ENCODE measurements at places on chromosomes 12 and 14. TPM values are rescaled to one million over a fixed set of nuclear protein-coding genes. Genes with fewer than 3 reads are reported as not detected.

DNA sequence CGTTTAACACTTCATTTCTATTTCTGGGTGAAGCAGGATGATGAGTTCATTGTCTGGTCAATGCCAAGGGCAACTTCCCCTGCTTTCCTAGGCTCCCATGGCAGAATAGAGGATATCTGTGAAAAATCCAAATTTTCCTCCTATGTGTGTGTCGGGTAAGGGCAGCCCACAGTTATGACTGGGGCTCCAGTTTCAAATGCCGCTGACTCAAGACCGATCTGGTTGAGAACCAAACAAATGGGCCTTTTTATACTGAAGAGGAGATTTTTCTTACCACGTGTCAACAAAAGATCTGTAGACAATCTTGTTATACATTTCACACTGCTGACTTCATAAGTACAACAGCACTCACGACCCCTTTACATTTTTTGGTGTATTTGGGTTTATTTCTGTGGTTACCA is 120.8 kb downstream of the CHST11 start:
- no peaks in the 10 kb centered on the region for H3K27me3 ChIP-seq
- DNase-seq, result peak; percentile 88
- H3K4me1 ChIP-seq, result peaks cover 36% of the 10 kb centered on the region
- H3K27ac ChIP-seq, result peak overlapping the region; percentile 76

DNA sequence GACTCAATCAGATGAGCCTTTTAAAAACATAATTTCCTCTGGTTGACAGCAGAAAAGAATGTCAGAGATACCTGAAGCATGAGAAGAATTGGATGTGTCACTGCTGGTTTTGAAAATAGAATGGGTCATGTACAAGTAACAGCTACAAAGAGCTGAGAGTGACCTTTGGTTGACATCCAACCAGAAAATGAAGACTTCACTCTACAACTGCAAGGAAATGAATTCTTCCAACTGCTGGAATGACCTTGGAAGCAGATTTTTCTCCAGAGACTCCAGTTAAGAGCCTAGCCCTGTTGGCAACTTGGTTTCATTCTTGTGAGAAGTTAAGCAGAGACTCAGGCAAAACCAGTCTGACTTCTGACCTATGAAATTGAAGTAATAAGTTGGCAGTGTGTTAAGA is 505.9 kb downstream of the SLC16A7 start:
- peaks cover 19% of the 10 kb centered on the region for H3K4me1 ChIP-seq
- H3K27ac ChIP-seq, result 0 out of 2 replicates have a peak overlapping the region, but pooled peaks have one; percentile 15
- H3K4me3 ChIP-seq, result no peak overlapping the region
- DNase-seq, result peak; percentile 56
- no peaks in the 10 kb centered on the region for H3K36me3 ChIP-seq

- H3K4me1 ChIP-seq, result no peaks in the 10 kb centered on the region
- H3K4me3 ChIP-seq, result no peak overlapping the region
- no peaks in the 10 kb centered on the region for H3K36me3 ChIP-seq
- no peak overlapping the region for H3K27ac ChIP-seq
These were observed 346.8 kb downstream of the ATP23 start for GRCh38 chr12:58288190-58288589.

DNA sequence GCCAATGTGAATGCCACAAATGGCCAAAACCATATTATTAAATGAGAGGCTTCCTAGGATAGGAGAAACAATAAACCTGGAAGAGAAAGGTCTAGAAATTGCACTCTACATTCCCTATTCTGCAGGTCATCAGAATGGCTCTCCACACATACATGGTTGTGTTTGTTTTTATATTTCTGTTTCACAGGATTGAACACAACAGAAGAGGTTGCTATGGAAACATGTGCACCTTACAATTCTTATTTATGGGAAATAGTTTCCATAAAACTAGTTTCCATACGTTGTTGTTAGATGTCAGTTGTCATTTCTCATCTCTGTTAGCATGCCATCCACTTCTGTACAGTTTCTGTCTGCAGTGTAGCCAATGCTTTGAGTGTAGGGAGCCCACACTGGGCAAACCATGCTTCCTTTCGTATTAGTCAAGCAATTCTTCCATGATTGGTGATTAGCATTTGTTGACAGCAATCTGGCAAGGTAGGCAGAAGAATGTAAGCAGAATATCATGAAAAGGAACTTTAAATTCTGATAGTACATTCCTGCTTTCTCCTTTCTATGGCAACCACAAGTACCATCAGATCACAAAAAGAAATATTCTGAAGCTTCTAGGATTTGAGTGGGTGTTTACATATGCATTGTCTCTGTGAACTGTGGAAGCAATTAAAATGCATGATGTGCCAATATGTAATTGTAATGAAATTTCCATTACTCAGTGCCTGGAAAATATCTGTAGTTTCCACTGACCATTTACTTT is 141.6 kb upstream of the AVPR1A start:
- no peak overlapping the region for H3K4me3 ChIP-seq
- H3K27me3 ChIP-seq, result no peaks in the 10 kb centered on the region
- H3K27ac ChIP-seq, result no peak overlapping the region
- no peak for DNase-seq

- peak within 1 kb of the TSS; percentile 97 for H3K4me3 ChIP-seq
- peak; percentile 97 for DNase-seq
- peaks cover 14% of the 10 kb centered on the region for H3K36me3 ChIP-seq
- H3K27ac ChIP-seq, result peak within 1 kb of the TSS; percentile 99
- H3K4me1 ChIP-seq, result peaks cover 41% of the 10 kb centered on the region
These were observed at the start of gene CNOT2 for GRCh38 chr12:70242695-70243509. Gene CNOT2 (plus strand): TSS chr12:70243433. CDS start chr12:70278227, 34,794 bp downstream.

- no peak overlapping the region for H3K4me3 ChIP-seq
- H3K36me3 ChIP-seq, result no peaks in the 10 kb centered on the region
- peaks cover 15% of the 10 kb centered on the region for H3K4me1 ChIP-seq
- no peaks in the 10 kb centered on the region for H3K27me3 ChIP-seq
- DNase-seq, result no peak
- H3K27ac ChIP-seq, result no peak overlapping the region
These were observed 12.7 kb downstream of the HIP1R start for GRCh38 chr12:122847921-122848421.

DNA sequence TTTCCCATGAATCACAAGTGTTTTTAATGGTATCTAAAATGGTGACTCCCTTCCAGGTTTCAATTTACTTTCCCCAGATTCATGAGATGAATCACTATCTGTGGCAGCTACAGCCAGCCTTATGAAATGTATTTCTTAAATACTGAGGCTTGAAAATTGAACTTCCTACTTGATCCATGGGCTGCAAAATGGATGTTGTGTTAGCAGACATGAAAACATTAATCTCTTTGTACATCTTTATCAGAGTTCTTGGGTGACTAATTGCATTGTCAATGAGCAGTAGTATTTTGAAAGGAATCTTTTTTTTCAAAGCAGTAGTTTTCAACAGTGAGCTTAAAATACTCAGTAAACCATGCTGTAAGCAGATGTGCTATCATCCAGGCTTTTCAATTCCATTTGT is 250.8 kb downstream of the SLC6A15 start:
- peak overlapping the region; percentile 32 for H3K27ac ChIP-seq
- peak; percentile 74 for DNase-seq
- H3K4me3 ChIP-seq, result no peak overlapping the region
- H3K36me3 ChIP-seq, result no peaks in the 10 kb centered on the region
- H3K27me3 ChIP-seq, result no peaks in the 10 kb centered on the region

- no peaks in the 10 kb centered on the region for H3K27me3 ChIP-seq
- DNase-seq, result peak; percentile 100
- peak within 1 kb of the TSS; percentile 96 for H3K27ac ChIP-seq
- peak within 1 kb of the TSS; percentile 99 for H3K4me3 ChIP-seq
- H3K36me3 ChIP-seq, result peaks cover 35% of the 10 kb centered on the region
These were observed at the start of gene HIF1A for GRCh38 chr14:61694830-61695694. Gene HIF1A (plus strand): TSS chr14:61695513. CDS start chr14:61695805, 292 bp downstream.

DNA sequence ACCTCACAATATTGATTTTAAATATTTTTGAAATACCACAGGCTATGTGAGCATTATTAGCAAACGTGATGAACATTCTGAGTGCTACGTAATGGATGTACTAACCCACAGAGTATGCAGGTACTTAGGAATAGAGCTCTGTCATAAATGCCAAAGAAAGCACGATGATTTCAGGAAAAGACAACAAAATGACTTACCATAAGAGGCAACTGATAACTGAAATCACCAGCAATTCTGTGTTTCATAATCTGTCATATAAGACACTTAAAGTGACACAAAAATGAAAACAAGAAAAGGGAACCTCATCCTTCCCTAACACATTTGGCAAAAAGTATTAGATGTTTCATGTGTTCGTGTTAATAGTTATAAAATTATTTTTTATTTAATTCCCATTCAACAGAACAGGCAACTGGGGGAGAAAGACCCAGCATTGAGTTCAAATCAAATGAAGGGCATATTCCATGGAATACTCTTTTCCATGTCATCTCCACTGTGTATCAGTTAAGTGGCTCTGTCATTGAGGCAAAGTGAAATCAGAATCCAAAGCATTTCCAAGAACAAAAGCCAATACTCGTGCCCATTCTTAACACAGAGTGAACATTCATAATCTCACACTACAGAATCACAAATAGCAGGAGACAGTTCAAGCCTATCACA is 30.4 kb downstream of the ARMH4 start:
- no peaks in the 10 kb centered on the region for H3K36me3 ChIP-seq
- no peak overlapping the region for H3K27ac ChIP-seq

DNA sequence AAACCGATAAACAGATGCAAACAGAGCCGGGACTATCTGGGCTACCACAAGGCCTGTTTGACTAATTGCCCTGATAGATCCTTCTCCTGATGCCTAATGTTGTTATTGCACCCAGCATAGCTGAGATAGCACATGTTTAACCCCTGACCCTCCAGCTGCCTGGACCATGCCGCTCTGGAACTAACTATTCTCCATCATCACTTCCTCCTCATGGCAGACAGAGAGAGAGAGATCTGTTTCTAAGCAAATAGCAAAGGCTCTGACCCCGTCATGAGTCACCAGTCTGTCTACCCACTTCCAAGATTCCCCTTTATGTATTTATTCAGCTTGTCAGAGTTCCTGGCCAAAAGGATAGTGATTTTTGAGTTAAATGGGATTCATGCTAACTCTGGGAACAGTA is 58.2 kb upstream of the FLRT2 start:
- no peaks in the 10 kb centered on the region for H3K27me3 ChIP-seq
- peaks cover 42% of the 10 kb centered on the region for H3K4me1 ChIP-seq
- H3K4me3 ChIP-seq, result 0 out of 2 replicates have a peak overlapping the region, but pooled peaks have one; percentile 4
- DNase-seq, result peak; percentile 84

- no peaks in the 10 kb centered on the region for H3K36me3 ChIP-seq
- H3K27me3 ChIP-seq, result no peaks in the 10 kb centered on the region
- peaks cover 31% of the 10 kb centered on the region for H3K4me1 ChIP-seq
- H3K4me3 ChIP-seq, result no peak overlapping the region
- peak; percentile 93 for DNase-seq
These were observed 27.9 kb downstream of the RHOF start for GRCh38 chr12:121765573-121765972.

GRCh38 chr12:87086118-87086891 is 830.1 kb upstream of the MGAT4C start:
- H3K27me3 ChIP-seq, result no peaks in the 10 kb centered on the region
- peak; percentile 21 for DNase-seq
- H3K4me1 ChIP-seq, result no peaks in the 10 kb centered on the region
- no peak overlapping the region for H3K27ac ChIP-seq
- H3K4me3 ChIP-seq, result no peak overlapping the region
- no peaks in the 10 kb centered on the region for H3K36me3 ChIP-seq

DNA sequence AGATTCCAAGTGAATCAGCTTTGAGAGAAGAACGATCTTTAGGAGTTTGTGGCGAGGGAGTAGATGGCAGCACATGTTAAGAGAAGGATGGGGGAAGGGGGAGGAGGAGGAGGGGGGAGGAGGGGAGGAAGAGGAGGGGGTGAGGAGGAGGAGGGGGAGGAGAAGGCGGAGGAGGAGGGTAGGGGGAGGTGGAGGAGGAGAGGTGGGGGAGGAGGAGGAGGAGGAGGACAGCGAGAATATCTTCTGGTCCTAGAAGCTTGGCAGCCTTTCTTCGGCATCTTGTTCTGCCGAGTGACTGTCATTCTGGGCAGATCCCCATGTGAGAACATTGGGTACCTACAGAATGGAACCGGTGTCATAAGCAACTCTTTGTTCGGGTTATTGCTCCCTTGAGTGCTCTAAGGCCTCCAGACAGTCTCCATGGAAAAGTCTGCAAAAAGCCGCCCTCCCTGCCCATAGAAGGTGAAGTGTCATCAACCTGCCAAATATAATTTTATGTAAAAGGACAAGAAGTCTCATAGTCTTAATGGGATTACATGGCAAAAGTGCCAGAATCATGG is 6.9 kb downstream of the RFC5 start:
- H3K27me3 ChIP-seq, result no peaks in the 10 kb centered on the region
- H3K36me3 ChIP-seq, result peaks cover 9% of the 10 kb centered on the region
- H3K4me1 ChIP-seq, result no peaks in the 10 kb centered on the region
- H3K4me3 ChIP-seq, result no peak overlapping the region

- H3K27me3 ChIP-seq, result no peaks in the 10 kb centered on the region
- H3K27ac ChIP-seq, result no peak overlapping the region
- H3K36me3 ChIP-seq, result no peaks in the 10 kb centered on the region
- H3K4me1 ChIP-seq, result peaks cover 13% of the 10 kb centered on the region
- DNase-seq, result no peak
- no peak overlapping the region for H3K4me3 ChIP-seq
These were observed 89.9 kb downstream of the BORCS5 start for GRCh38 chr12:12446786-12447185.

KRT74 gene
- total RNA-seq, result not detected

MYF6 gene
- total RNA-seq, result not detected

TRPV4 gene
- total RNA-seq, result 1.6 TPM

PLEKHA5 gene
- 12.4 TPM for total RNA-seq

LYZ gene
- total RNA-seq, result not detected

TEX22 gene
- total RNA-seq, result 0.43 TPM

KRT79 gene
- total RNA-seq, result not detected

TAS2R43 gene
- total RNA-seq, result 0.63 TPM

OAS1 gene
- not detected for total RNA-seq

EPYC gene
- not detected for total RNA-seq
